ENCODE measurements at places on chromosomes 2 and 18.

- no peak for DNase-seq
Observed at GRCh38 chr2:56448403-56449001, 264.7 kb downstream of the CCDC85A start.

DNA sequence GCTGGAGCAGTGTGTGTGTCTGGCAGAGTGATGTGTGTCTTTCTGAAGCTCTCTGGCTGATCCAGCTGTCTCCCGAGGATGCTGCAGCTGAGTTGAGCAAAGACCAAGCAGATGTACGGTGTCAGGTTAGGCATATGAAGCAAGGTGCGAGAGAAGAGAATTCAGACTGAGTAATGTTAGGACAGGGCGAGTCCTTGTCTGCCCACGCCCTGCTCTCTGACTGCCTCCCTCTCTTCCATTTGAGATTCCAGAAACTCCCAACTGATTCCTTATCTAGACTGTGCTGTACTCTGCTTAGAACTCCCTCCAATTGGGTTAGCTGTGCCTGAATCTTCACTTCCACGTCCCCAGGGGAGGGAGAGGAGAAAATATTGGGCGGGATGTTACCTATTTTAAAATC is 25.7 kb upstream of the LPIN1 start:
- no peak for DNase-seq

GRCh38 chr18:74289137-74289536 is 2.6 kb downstream of the CYB5A start:
- no peak for DNase-seq

DNA sequence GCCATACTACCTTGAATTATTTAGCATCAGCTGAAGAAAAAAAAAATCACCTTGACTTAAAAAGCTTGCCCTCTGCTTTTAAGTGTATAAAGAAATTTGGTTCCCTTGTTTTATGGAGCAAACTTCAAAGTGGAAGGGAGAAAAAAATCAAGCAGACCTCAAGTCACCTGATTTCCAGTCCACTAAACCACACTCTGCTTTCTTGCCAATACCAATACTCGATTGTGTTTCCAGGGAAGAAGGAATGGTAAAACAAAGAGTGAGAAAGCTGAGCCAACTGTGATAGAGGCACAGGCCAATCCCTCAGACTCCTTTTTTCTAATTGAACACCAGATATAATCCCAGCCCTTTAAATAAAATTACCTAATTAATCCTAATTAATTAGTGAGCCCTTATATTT is 587.3 kb downstream of the ARHGAP15 start:
- no peak for DNase-seq

GRCh38 chr2:70977605-70978205 is 725 bp upstream of the ANKRD53 start:
- no peak for DNase-seq

- DNase-seq: no peak
Observed at GRCh38 chr2:150126143-150126740, 361.2 kb downstream of the RND3 start.

- DNase-seq: no peak
Observed at GRCh38 chr18:32891130-32891529, 118.3 kb upstream of the KLHL14 start.

DNA sequence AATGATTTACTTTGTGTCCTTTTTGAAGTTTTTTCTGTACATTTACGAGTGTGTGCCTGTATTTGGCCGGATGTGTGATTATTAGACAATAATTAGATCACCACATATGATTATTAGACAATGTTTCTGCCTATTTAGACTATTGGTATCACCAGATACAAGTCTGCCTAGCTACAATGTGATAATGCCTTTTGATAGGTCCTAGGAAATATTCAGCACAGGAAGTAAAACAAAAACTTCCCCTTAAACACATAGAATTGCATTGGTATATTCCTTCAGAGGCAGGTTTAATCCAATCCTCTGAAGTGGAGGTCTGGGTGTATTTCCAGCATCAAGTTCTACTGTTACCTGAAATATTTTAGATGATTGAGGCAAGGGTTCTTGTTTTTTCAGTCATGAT is 275.1 kb downstream of the TGIF1 start:
- no peak for DNase-seq

GRCh38 chr2:148613231-148614013 is 31.1 kb upstream of the EPC2 start:
- no peak for DNase-seq

- no peak for DNase-seq
Observed at GRCh38 chr2:78568782-78569373, 456.6 kb upstream of the REG3G start.

- no peak for DNase-seq
Observed at GRCh38 chr2:30472326-30472725, 25.3 kb downstream of the LCLAT1 start.

DNA sequence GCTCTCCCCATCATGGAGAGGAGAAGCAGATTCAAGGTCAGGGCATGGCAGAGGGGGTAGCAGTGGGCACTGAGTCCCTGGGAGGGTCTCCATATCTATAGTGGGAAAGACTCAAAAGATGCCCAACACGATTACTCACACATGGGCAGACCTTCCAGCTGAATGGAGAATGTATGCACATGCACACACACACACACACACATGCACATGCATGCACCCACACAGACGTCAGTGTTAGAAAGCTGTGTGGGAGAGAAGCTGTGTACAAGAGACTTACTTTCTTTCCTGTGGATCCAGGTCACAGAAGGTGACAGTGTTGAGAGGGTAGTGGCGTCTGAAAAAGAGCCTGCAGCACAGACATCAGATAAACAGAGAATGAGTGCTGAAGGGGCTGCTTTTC is 194.5 kb downstream of the TNS1 start:
- no peak for DNase-seq

DNA sequence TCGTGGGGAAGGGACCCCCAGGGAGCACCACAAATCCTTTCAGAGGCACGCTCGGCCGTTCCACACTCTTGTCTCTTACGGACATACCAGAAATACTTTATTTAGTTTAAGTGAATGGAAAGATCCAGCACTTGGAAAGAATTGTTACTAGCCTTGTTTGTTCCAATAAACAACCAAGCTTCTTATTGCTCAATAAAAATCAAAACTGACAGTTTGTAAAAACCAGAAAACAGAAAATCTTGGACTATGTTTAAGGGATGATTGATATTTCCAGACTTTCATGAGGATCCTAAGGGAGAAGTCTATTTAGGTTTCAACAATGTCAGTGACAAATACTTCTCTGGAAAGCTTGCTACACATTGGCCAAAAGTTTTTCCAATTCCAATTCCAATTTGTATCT is 31.6 kb upstream of the CCBE1 start:
- no peak for DNase-seq

DNA sequence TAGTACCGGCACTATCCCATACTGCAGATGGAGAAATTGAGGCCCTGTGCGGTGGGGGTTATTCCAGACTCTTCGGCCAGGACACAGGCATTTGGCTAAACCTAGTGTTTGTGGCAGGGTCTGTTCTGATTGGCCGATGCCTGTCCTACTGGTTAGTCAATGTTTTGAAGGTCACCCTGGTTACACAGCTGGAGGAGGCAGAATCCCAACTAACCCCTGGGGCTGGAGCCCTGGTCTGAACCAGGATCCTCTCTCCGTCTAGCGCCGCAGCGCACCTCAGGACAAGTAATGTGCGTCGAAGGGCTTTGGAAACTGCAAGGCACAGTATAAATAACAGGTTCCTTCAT is 19.4 kb downstream of the TEX44 start:
- no peak for DNase-seq

DNA sequence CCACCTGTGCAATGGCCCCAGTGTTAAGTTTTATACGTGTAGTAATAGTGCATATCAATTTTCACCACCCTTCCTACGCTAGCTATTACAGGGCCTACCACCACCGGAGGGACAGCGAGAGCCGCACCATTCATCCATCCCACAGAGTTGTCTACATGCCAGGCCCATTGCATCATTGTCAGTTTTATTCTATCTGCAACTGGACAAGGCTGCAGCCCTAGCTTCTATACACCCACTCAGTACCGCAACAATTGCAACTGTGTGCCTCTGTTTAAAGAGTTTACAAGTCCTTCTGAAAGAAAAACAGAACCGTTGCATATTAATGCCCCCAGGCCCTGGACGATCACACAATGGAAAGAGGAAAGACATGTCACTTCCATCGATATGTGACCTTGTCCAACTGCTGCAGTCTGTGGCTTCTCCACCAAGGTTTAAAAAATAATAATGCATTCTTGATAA is 58.6 kb downstream of the ZEB2 start:
- DNase-seq: no peak

DNA sequence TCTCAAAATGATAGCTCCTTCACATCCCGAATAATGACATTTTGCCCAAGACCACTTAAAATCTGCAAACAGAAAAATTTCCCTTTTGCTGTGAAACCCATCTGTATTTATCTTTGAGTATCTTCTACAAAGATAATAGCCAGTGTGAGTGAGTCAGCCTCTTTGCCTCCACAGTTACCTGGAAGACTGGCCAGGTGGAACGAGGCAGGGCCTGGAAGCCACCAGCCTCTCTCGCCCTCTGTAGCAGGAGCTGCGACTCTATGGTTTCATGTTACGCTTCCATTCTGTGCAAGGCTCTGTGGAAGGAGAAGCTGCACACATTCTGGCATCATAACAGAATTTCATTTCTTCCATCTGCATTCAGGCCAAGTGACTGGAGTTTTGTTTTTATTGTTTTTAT is 9.5 kb downstream of the ELP2 start:
- DNase-seq: no peak

GRCh38 chr2:63399156-63399555 is 189.1 kb downstream of the WDPCP start:
- no peak for DNase-seq

GRCh38 chr2:131040661-131041401 is 52.4 kb downstream of the FAM168B start:
- DNase-seq: no peak

- no peak for DNase-seq
Observed at GRCh38 chr2:112001942-112002341, 53.1 kb upstream of the TMEM87B start.

DNA sequence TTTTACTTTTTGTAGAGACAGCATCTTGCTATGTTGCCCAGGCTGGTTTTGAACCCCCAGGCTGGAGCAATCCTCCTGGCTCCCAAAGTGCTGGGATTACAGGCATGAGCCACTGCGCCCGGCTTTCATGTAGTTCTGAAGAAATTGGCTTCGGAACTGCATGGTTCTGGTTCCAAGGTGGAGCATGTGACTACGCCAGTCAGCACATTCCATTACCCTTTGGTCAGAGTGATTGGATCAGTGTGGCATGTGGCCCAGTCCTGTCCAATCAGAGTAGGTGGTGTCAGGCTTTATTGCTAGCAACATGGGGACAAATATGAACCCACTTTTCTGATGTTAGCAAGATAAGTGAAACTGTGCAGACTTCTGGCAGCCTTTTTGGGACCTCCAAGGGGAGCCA is 16.3 kb upstream of the ATOH8 start:
- no peak for DNase-seq

GRCh38 chr2:239118675-239119211 is 270.9 kb downstream of the TWIST2 start:
- no peak for DNase-seq

GRCh38 chr2:120678251-120678650 is 57.4 kb upstream of the GLI2 start:
- DNase-seq: no peak

GRCh38 chr2:226743915-226744314 is 55.7 kb downstream of the IRS1 start:
- no peak for DNase-seq

- DNase-seq: no peak
Observed at GRCh38 chr2:75246441-75247167, 47.3 kb upstream of the TACR1 start.

DNA sequence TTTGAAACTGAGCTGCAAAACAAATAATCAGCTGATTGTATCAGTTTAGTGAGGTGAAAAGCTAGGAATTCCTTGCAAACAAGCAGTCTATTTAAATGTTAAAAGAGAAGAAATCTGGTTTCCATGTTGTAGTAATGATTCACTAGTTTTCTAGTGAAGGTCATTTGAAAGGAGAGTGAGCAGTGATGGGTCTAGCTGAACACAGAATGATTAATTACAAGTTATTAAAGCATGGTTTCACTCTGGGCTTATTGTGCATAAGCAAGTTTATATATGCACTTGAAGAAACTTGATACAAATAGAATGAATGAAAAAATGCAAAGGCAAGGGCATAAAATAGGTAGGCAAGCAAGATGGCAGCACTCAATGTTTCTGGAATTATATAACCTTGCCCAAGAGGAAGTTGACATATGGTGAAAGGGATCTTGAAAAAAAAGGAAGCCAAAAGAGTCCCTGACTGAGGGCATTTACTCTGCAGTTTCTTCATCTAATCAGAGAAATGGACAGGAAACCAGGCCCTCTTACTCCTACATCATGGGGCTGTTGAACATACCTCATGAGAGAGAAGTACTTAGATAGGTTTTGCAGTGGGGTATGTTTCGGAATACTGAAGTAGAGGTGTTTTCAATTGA is 53.2 kb downstream of the PLCL1 start:
- DNase-seq: no peak

DNA sequence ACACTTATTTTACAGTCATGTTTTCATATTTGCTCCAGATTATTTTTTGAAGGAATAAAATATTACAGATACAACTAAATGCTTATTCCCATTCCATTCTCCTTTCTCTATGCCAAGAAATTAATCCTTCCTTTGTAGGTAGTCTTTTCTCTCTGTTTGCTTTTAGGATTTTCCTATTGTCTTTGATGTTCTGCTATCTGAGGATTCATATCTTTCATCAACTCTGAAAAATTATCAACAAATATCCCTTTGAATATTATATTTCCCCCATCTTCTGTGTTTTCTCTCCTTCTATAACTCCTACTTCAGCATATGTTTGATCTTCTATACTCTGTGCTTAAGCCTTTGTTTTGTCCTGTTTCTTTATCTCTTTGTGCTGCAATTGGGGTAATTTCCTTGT is 260.4 kb upstream of the RBMS1 start:
- DNase-seq: no peak

- DNase-seq: no peak
Observed at GRCh38 chr2:164976301-164976700, 21.0 kb upstream of the SLC38A11 start.

GRCh38 chr2:144132357-144132756 is 387.6 kb downstream of the ZEB2 start:
- DNase-seq: no peak

DNA sequence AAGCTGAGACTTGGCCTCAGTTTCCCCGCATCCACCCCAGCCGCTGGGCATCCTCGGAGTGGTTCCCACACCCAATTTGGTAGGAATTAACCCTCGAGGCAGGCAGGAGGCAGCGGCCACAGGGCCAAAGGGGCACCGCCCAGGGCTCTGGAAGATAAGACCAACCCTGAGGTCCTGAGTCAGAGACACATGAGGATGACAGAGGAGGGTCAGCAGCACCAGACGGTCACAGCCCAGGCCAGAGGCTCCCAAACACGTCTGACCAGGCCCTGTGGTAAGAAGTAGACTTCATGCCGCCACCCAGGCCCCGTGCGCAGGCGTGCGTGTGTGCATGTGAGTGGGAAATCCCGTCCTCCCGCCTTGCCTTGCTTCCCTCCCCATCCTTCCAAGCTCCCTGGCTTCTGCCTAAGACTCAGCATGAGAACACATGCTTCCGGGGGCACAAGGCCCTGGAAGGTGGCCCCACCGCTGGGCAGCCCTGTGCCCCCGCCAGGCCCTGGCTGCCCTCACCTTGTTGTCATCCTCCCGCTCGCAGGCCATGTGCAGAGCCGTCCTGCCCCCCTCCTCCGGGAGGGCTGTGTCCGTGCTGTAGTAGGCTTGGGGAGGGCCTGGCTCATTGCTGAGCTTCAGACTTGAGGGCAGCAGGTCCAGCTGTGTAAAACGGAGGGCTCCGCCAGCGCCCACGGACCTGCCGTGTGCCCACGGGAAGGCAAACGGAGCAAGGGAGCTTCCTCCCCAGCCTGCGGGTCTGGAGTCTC is 46.3 kb downstream of the ANKMY1 start:
- DNase-seq: no peak
